Upper lobe of left lung (tissue), 6 donors: ENCODE measurements at places on chromosomes 12 and 14. TPM values are rescaled to one million over a fixed set of nuclear protein-coding genes. Genes with fewer than 3 reads are reported as not detected.

Gene SLCO1C1
- 0.30 TPM for total RNA-seq

Gene MGAT4C
- not detected for total RNA-seq

Gene ACOT2
- total RNA-seq = 32.7 TPM

GRCh38 chr12:116432314-116432750 lies 126.8 kb upstream of the MAP1LC3B2 start:
- DNase-seq = peak; percentile 23
- peaks cover 11% of the 10 kb centered on the region for H3K4me1 ChIP-seq
- H3K27ac ChIP-seq = no peak overlapping the region
- no peak overlapping the region for H3K4me3 ChIP-seq
- no peaks in the 10 kb centered on the region for H3K36me3 ChIP-seq

GRCh38 chr12:58186914-58187313 lies 245.5 kb downstream of the ATP23 start:
- H3K27me3 ChIP-seq = no peaks in the 10 kb centered on the region
- no peak for DNase-seq
- no peaks in the 10 kb centered on the region for H3K4me1 ChIP-seq
- H3K4me3 ChIP-seq = no peak overlapping the region

- H3K27ac ChIP-seq = peak overlapping the region; percentile 72
- no peaks in the 10 kb centered on the region for H3K27me3 ChIP-seq
- no peak overlapping the region for H3K4me3 ChIP-seq
Measured at GRCh38 chr12:94172031-94172430, 23.7 kb downstream of the PLXNC1 start.
